ENCODE measurements at places on chromosomes 5 and 9.

DNA sequence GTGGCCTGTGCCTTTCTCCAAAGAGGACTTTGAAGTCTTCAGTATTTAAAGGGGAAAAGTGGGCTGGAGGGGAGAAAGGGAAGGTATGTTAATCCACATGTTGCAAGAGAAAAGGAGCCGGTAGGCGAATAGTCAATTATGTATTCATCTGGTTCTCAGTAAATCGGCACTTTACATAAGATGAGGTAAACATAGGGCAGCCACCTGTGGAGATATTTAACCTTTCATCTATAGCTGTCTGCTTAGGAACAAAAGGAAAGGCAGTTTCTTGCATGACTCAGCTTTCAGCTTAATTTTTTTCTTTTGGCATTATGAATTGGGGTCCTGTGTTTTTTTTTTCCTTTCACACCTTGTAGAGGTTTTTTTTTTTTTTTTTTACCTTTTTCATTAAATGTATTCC lies 42.2 kb downstream of the FGD3 start:
- DNase-seq: no peak

GRCh38 chr5:96967400-96967799 lies 31.5 kb downstream of the LNPEP start:
- no peak for DNase-seq

DNA sequence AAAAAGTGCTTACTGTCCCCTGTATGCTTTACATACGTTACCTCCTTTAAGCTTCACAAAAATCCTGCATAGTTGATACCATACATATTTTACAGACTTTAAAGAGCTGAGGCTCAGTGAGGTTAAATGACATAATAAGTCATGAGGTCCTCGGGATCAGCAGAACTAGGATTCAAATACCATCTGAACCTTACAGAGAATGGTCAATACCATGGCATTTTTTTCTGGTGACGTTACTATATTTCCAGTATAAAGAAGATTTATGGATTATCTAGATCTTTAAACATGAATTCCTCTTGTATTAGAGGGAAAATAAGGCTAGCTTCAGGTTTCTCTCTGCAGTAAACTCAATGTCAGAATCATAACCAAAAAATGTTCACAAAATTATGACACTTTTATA lies 153.7 kb upstream of the GPR151 start:
- DNase-seq: no peak

DNA sequence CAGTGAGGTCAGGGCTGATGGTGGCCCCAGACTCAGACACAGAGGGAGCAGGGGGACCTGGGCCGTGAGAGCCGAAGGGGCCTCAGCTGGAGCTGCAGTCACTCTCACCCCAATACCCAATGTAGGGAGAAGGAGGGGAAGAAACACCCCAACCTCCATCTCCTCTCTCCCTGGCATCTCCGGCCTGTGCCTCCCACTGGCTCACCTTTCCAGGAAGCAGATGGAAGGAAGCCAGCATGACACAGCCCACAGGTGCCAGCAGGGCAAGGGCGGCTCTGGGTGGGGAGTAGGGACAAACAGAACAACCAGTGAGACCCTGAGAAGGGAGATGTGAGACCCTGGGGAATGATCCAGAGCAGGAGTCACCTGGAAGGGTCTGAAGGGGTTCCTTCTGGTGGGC lies 3.0 kb upstream of the CRB2 start:
- no peak for DNase-seq

- DNase-seq: no peak
Measured at GRCh38 chr9:111180811-111181210, 142.5 kb upstream of the LPAR1 start.

Measured in right kidney (tissue), 9 donors.